ENCODE measurements at places on chromosomes 2 and 18.

- no peak for DNase-seq
These were observed 54.5 kb upstream of the SPP2 start for GRCh38 chr2:233996000-233996399.

GRCh38 chr2:50097148-50097547 is 934.8 kb downstream of the NRXN1 start:
- no peak for DNase-seq

- peak; percentile 32 for DNase-seq
These were observed 25.3 kb upstream of the MFSD6 start for GRCh38 chr2:190382851-190383250.

- no peak for DNase-seq
These were observed 19.3 kb upstream of the HPCAL1 start for GRCh38 chr2:10283106-10284062.

GRCh38 chr2:21282515-21282898 is 158.7 kb downstream of the TDRD15 start:
- no peak for DNase-seq

- no peak for DNase-seq
These were observed 13.2 kb downstream of the TXNDC2 start for GRCh38 chr18:9898792-9899549.

GRCh38 chr2:142112757-142113221 is 18.0 kb downstream of the LRP1B start:
- no peak for DNase-seq

DNA sequence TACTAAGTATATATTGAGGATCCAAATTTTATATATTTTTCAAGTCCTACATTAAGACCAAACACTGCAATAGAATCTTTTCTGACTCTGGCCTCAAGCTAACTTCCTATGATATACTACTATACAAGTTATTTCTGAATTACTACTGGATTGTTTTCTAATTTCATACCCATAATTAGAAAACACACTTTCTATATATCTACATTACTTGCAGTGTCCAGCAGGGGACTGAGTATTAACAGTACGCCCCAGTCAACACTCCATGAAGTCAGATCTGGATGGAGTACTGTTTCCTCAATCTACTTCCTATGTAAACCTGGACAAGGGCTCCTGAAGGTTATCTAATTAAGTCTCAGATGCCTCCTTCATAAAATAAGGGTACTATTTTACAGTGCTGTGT is 26.5 kb downstream of the RMP24 start:
- DNase-seq, result no peak

GRCh38 chr2:236216711-236217110 is 47.5 kb downstream of the ASB18 start:
- no peak for DNase-seq

DNA sequence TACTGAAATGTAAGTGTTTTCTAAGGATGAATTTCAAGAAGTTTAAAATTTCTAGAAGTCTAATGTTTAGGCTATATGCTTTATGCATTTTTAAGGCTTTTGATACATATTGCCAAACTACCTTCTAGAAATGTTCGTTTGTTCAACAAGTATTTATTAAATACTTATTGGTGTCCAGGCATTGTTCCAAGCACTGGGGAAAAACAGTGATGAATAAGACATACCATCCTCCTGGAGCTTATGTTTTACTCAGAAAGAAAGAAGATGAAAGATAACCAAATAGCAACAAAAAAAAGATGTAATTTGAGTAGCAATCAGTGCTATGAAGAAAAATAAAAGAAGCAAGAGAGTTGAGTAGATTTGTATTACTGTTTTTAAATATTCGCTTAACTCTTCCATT is 692.9 kb downstream of the SLC4A3 start:
- DNase-seq, result no peak

DNA sequence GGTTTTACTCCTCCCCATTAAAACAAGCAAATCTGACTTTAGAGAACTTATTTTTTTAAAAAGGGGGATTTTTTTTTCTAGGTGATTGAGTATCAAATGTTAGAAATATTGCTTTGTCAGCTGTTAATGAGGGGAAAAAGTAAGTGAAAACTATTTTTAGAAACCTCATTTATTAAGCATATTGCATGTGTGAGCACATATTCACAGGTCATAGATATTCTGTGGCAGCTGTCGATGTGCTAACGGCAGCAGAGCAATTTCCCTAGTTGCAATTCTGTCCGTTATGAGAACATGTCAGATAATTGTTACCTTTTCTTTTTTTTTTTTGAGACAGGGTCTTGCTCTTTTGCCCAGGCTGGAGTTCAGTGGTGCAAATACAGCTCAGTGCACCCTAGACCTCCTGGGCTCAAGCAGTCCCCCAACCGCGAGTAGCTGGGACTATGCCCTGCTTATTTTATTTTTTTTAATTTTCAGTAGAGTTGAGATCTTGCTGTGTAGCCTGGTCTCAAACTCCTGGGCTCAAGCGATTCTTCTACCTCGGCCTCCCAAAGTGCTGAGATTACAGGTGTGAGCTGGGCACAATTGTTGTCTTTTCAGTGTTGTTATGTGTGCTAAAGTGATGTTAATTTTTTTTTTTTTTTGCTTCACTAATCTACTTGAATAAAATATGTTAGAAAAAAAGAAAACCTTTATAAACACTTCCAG is 69.8 kb downstream of the MTA3 start:
- no peak for DNase-seq

DNA sequence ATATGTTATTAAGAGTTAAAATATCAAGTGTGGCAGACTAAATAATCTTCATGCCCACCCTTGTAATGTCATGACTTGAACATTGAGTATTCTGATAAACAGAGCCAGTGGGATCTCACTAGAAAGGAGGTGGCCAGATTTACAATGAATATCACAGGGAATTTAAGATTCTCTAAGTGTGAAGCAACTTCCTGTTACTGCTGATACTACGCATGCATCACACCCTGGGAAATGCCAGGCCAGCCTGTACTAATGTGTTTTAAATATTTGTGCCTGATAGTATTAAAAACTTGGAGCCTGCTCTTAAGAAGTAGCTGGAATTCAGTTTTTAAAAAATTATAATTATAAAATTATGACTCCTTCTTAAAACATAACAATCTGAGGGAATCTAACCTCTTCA is 148.3 kb downstream of the LAMA3 start:
- no peak for DNase-seq

DNA sequence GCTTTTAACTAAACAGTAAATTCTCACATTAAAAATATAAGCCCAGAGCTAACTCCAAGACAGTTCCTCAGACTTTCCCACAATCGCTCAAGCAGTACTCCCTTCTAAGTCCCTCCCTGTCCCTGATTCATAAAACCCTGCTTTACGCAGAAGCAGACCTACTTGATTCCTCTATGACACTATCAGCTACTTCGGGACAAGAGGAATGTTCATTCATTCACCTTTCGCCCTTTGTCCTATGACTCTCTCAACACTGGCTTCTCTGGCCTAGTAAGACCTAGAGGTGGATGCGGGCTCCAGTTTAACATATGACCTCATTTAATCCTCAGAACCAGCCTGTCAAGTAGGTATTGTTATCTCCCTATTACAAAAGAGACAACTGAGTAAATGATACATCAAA is 10.2 kb downstream of the LPIN2 start:
- no peak for DNase-seq

DNA sequence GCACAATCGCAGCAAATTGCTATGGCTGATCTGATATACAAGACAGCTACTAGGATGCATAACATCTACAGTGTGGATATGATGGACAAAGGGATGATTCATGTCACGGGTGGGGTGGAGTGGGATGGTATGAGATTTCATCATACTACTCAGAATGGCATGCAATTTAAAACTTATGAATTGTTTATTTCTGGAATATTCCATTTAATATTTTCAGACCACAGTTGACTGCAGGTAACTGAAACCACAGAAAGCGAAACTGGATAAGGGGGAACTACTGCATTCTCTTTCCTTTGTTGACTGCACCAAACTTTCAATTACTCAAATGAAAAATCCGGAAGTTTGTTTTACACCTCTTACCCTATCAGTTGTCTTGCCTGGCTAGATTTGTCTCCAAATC is 94.4 kb upstream of the NEUROD1 start:
- DNase-seq, result no peak

DNA sequence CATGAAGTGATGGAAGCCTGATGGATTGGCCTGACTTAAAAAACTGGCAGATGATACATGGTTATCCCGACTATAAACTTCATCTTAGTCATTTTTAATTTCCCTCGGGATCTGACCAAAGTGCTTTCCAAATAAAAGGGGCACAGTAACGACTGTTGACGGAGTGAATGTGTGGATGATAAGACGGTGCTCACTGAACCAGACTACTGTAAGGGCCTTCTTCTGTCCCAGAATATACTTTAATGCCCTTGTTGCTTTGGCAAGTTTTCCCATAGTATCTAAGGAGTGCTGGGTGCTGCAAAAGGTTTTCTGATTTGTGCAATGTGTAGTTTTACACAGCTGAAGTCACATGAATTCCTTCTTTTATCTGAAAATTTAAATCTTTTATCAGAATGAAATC is 373.5 kb downstream of the DSEL start:
- DNase-seq, result no peak

GRCh38 chr2:124450481-124450880 is 425.4 kb downstream of the CNTNAP5 start:
- DNase-seq, result no peak

DNA sequence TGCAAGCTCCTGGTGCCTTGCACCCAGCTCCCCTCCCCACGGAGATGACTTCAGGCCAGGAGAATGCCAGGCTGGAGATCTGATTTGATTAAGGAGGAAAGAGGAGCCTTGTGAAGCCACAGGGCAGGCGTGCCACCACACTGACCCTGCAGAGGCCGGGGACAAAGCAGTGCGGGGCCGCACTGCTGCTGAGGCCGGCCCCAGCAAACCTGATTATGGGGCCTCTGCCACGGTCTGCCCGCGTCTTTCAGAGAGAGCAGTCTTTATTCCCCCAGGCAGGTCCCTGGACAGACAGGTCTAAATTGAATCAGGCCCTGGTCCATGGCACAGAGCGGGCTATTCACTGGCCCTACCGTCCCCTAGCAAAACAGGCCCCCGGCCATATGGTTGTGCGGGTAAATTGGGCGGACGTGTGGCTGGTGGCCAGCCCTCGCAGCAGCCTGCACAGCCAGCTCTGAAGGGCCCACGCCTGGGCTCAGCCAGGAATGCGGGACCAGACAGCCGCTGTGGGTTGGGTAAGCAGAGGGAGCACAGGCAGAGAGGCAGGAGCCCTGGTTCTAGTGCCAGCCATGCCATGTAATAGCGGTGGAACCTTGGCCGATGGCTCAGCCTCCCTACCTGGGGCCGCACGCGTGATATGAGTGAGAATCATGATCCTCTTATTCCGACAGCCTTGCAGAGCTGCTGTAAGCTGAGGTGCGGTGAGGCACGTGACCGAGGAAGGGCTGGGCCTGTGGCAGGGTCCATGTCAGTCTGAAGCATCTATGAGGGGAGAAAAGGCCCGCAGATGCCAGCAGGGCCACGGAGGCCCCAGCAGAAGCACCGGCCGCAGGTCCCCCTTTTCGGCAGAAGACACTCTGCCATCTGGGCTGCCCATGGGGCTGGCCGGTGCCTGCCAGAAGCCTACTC is 97.3 kb upstream of the MYCN start:
- DNase-seq, result no peak

GRCh38 chr2:49291619-49292018 is 137.3 kb upstream of the FSHR start:
- no peak for DNase-seq

DNA sequence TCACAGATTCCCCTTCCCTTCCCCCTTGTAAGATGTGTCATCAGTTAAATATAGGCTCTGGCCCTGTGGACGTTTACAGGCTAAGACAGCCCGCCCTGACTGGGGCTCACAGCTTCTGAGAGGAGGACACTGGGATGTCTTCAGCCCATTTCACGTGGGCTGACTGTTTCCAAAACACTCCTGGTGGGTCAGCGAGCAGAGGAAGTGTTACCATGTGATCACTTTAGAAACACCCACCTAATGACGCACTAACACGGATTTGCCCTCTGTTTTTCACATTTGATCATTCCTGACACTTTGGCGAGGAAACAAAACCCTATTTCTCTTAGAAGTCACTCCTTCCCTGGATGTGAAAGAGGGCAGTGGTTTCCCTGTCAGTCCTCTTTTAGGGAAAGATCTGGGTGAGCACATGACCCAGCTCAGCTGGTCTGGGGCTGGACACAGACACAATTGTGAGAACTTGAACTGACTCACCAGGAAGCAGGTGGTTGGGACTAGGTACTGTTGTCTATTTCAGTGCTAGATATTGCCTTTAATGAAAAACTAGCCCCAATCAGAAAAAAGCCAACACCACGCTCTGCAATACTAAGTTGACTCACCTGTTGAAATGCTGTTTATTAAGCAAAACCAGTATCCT is 38.8 kb downstream of the BMP10 start:
- DNase-seq, result no peak

Data from activated T-helper 1 cell treated with anti-CD3 and anti-CD28 coated beads, Interleukin-12 subunit alpha, Interleukin-12 subunit beta, Interleukin-2, Interleukin-4 antibody, amounts not matched to agents 30 ng/mL and 10 ng/mL and 1 ng/mL, durations not matched to agents 14 hours and 24 hours and 36 hours (primary cell).